Activated effector memory CD4-positive, alpha-beta T cell treated with Interleukin-2 at 50 U/mL for 16 hours (primary cell): ENCODE measurements at places on chromosomes 2 and 18.

DNA sequence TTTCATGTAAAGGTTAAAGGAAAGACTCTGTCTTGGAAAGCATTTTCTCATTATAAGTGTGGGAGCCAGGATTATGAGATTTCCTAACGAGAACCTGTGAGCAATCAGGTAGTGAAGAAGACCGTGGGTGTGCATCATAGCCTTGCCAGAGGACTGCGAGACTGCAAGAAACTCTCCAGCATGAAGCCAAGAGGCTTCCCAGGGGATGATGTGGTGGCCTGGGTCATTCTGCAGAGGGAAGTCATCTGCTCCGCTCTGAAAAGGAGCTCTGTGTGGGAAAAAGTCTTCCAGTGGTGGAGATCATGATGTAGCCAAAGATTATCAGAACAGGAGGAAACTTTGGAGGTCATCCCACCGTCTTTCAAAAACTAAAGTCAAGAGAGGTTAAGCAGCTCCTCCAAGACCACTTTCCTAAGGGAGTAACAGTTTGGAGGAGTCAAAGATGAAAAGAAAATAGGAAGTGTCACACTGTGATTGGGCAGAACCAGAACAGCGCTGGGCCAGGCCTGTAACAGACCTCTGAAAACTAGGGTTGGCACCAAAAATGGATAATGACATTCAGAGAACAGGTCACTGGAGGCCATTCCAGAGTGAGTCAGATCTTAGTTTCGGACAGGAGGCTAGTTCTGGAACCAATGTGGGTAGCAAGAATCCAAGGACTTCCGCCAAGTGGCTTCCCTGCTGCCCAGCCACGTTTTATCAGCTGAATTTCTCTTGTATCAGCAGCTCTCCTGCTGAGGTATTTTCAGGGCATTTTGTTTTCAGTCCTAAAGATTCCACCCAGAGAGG lies 113.0 kb downstream of the LRATD1 start:
- DNase-seq = no peak

GRCh38 chr2:106956416-106956815 lies 70.4 kb upstream of the ST6GAL2 start:
- no peak for DNase-seq

GRCh38 chr2:116510117-116510671 lies 1304.3 kb upstream of the DDX18 start:
- DNase-seq = no peak

GRCh38 chr2:30981096-30981495 lies 157.1 kb downstream of the GALNT14 start:
- no peak for DNase-seq

DNA sequence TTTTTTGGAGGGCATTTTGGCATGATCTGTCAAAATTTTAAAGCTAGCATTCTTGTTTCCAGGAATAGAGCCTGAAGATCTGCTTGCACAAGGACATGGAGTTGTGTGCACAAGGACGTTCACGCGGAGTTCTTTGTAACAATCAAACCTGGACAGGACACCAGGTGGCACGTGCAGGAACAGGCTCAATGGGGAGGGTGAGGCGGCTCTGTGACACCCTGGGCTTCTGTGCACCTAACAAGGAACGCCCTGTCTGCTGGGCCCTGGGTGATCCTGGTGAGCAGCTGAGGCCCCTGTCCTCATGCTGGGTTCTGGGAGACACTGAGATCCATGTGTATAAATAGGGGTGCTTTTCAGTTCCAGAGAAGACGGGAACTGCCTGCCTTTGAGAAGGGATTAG lies 93.1 kb upstream of the PXDN start:
- DNase-seq = no peak

DNA sequence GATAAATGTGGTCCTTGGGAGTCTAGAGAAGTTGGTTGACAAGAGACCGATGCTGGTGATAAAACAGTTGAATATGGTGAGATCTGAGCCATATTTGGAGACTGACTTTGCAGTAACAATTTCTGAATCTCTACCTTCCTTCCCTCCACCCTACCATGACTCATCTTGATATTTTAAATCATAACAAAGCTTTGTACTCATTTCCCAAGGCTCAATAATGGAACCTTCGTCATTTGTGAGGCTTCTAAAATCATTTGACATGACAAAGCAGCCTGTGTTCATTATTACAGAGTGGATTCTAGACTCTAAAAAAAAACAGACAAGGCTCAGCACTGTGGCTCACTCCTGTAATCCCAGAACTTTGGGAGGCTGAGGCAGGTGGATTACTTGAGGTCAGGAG lies 38.5 kb upstream of the PDCL3 start:
- DNase-seq = no peak

DNA sequence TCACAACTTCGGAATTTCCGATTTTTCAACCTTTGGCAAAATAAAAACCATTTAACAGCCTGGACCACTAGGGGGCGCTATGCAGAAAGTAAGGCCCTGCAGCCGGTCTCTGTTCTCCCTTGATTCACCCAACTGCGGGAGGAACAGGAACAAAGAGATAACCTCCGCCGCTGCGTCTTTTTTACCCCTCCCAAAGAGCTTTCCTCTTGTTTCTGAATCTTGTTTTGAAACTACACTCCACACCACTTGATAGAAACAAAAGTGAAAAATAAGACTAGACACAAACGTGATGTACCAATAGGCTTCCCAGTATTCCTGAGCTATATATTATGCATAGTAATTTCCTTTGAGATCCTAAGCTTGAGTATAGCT lies 231.2 kb downstream of the MYO3B start:
- DNase-seq = peak; percentile 33

- no peak for DNase-seq
Measured at GRCh38 chr2:128435576-128436478, 117.2 kb upstream of the HS6ST1 start.

GRCh38 chr2:23146011-23146410 lies 239.0 kb upstream of the KLHL29 start:
- DNase-seq = no peak

DNA sequence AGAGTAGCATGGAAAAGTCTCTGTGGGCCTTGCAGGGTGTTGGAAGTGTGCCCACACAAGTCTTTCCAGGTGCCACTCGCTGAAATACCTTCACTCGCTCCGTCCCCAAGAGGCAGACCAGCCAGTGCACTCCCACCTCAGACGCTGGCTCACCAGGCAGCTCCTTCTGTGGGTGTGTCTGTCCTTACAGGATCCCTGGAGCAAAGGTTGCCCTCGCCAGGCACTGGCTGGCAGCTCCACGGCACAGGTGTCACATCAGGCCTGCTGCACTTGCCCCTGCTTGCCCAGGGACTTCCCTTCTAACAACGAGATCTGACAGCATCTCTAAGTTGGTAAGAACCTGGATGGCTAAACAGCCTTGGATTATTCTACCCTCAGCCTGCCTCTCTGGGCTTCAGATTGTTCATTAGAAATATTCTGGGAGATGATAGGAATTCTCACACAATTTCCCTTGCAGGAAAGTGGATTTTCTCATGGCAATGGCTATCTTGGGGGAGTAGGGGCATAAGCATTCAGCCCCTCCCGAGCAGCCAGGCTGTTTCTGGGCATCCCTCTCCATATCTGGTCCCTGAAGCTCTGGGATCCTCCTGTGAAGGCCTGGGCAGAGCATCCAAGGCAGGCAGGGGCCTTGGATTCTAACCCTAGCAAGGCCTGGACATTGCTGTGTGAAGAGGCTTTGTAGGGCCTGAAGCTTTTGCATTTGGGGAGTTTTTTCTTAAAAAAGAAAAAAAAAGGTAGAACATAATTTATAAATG lies 262.1 kb downstream of the MYCN start:
- DNase-seq = no peak

DNA sequence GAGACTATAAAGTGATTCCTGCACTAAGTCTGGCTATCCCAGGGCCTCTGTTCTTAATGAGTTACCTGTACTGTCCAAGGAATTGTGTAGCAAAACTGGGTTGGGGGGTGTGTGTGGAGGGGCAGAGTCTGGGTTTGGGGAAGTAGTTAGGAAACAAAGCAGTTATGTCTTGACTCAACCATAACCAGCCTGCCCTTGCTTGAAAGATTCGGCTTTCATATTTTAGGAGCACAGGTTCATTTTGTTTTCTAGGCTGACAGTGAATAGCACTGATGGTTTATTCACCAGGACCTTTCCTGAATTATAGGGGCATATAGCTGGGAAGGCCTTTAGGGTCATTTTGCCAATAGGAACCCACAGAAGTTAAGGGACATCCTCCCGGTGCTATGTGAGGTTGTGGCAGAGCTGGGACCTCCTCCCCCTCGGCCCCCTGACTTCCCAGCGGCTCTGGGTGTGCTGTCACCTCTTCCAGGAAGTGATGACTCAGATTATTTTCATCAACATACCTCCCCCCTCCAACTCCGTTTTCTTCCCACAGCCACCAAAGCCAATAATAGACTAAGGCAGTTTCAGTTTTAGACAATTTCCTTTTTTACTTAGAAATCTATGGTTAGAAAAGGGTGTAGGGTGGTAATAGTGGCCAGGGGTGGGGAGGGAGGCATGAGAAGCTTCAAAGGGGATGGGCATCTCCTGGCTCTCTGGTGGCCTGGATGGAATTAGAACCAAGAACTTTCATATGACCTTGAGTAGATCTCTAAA lies 44.8 kb downstream of the SETBP1 start:
- DNase-seq = peak; percentile 59

- DNase-seq = no peak
Measured at GRCh38 chr2:222430681-222431080, 6.3 kb downstream of the SGPP2 start.

GRCh38 chr18:35971661-35972196 lies 750 bp upstream of the RMP24 start:
- no peak for DNase-seq

- DNase-seq = no peak
Measured at GRCh38 chr2:39243469-39244123, at the start of gene CDKL4. CDKL4 (minus strand) TSS chr2:39243970.

- DNase-seq = no peak
Measured at GRCh38 chr2:47309952-47310800, 92.8 kb upstream of the MSH2 start.

DNA sequence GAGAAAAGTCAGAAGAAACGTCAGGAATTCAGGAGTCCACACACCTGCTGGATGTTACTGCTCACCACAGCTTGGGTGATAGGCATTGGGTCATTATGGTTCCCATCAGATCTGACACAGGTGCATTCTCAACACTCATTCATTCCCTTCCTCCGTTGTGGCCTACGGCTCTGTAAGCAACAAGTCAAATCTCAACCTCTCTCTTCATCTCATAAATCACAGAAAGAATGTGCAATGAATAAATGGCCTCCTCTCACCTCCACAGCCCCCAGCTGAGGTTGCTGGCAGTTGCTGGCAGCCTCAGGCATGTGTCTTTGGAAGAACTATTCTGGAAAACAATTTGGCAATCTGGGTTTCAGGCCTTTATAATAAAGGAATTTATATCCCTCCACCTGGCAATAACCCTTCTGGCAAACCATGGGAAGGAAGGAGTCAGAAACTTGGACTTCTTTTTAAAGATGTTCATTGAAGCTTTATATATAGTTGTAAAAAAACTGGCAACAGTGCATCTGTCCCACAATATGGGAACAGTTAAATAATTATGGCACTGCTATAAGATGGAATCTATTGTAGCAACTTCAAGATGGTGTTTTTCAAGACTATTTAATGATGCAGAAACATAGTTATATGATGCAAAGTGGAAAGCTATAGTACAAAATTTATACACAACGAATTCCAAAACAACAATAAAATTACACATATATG lies 175.4 kb downstream of the ANAPC1 start:
- DNase-seq = no peak

DNA sequence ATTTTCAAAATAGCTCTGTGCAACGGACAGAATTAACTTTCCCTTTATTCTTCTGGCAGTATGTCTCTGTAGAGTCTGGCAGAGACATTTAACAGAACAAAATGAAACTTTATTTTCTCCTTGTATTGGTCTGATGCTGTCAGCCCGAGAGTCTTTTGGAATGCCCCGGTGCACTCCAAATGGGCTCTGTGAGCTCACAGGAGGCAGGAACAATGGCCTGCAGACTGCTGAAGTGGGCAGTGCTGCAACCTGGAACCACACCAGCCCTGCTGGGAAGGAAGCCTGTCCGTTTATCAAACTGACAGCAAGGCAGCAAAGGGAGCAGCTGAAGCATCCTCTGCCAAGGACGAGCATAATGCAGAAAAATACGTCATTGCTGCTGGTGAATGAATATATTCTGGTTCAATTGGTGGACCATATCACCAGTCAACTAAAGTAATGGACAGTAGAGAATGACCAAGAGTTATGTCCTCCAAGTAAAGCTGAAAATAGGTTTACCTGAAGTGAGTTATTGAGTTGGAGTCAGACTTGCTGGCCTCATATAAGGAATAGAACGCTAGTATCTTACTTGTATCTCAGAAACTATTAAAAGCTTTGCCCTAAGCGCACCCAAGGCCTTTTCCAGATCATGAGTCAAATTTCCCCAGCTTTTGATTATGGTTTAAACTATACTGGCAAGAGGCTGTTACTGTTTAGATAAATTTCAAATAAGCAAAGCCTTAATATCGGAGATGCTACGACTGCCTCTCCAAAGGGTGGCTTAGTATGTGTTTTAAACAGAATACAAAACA lies 207.6 kb upstream of the TANK start:
- no peak for DNase-seq

- no peak for DNase-seq
Measured at GRCh38 chr18:58183226-58183625, 139.2 kb downstream of the NEDD4L start.

GRCh38 chr2:119485336-119486110 lies 38.8 kb downstream of the SCTR start:
- no peak for DNase-seq

- DNase-seq = no peak
Measured at GRCh38 chr2:234378440-234378839, 118.4 kb downstream of the ARL4C start.

DNA sequence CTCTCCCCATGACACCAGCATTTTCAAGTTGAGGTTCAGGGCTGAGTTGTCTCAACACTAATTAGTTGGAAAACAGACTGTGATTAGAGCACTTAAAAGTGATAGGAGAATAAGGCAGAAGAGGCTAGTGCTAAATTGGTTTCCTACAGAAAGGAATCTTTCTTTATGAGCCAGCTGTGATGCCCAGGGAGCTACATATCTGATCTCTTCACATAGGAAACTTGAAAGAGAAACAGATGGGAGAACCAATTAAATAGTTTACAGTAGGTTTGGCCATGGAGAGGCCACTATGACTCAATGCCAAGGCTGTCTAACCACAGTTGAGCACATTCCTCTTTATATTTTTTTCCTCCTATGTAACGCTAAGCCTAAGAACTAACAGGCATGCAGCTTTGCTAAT lies 418.3 kb upstream of the CYRIA start:
- DNase-seq = no peak

- no peak for DNase-seq
Measured at GRCh38 chr2:237124820-237125219, 39.1 kb downstream of the COPS8 start.

DNA sequence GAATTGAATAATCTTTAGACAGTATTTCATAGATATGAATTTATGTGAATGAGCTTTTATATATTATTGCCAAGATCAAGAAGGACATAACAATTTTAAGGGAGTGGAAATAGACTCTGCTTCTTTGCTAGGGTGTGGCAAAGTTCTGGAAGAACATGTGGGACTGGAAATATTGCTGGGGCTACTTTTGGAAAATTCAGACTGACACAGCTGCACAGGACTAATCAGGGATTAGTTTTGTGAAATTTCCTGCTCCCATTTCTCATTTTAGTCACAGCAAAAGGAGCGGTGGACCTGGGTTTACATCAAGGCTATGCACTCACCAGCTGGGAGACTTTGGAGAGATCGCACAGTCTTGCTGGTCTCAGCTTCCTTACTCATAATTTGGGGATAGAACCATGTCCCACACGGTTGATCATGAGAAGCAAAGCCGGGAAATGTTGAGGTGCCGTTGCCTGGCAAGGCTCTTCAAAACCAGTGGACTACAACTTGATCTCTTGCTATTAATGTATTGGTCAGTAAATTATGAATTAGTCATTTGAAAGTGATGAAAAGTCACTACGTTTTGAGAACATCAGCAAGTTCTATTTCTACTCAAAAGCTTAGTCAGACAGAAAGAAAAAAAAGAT lies 42.4 kb downstream of the IL1RL2 start:
- no peak for DNase-seq

GRCh38 chr2:174750923-174751441 lies 13.3 kb downstream of the CHRNA1 start:
- DNase-seq = no peak
